ENCODE measurements at places on chromosomes 16 and 17.

- DNase-seq, result no peak
Observed at GRCh38 chr16:66164581-66165247, 201.8 kb upstream of the CDH5 start.

DNA sequence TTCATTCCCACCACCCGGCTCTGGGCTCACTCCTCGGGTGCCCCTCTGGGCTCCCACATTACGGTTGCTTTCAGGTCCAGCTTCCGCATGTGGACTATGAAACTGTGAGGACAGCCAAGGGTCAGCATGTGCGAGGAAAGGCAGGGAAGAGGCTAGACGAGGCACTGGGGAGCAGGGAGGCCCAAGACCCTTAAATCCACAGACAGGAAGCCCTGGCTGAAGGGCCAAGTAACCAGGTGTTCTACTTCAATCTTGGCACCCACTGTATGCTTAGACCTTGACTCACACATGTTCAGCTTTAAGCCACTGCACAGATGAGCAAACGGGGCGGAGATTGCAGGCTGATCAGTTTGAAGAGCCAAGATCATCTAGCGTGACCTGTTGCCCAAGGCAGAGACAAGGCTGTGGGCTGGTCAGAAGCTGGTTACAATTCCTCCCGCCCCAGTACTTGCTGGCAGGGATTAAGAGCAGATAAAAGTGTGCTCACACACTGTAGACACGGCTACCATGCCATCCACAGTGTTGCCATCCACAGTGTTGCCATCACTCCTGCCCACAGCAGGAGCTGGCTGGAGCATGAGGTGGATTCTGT is at the start of gene CES4A:
TSS of gene CES4A (plus strand) at position 393 of the 592 bp plus-strand sequence. CDS start at position 577, 184 bp downstream.
- DNase-seq, result no peak

- no peak for DNase-seq
Observed at GRCh38 chr17:9594065-9594464, 17.6 kb downstream of the CFAP52 start.

DNA sequence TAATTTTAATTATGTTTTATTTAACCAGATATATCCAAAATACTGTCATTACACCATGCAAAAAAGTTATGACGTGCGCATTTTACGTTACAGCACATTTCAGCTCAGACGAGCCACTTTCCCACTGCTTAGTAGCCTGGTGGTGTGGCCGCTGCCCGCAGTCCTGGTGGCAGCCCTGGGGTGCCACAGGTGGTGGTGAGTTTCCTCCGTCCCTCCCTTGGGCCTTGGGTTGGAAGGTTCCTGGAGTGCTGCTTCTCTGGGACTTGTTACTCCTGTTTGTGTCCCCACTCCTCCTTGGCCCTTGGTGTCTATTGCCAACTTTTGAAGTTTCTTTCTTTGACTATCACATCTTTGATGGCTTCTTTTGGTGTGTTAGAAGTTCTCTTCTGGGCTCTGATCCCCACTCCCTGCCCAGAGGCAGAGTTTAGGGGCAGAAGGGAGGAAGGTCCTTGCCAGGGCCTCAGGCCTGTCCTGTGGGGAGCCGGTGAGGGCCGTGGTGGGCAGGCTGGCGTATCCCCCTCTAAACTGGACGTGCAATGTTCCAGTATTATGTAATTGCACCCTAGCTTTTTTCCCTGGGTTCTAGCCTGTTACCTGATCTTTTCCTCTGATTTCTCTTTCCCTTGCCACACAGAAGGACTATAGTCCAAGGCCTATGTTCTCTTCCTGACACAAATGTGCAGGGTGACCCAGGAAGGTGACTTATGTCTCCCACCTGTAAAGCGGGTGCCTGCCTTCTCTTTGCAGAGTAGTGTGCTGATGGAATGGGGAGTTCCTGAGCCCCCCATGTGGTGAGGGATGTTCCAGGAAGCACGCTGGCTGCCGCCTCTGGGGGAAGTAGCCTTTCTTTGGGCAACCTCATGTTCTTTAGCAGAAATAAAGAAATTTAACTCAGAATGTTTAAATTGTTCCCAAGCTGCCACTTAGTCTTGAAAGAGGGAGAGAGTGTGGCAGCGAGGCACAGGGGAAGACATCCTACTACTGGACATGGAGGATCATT is 8.4 kb downstream of the MPRIP start:
- DNase-seq, result no peak

GRCh38 chr16:68400924-68401460 is 47.3 kb downstream of the SMPD3 start:
- no peak for DNase-seq

DNA sequence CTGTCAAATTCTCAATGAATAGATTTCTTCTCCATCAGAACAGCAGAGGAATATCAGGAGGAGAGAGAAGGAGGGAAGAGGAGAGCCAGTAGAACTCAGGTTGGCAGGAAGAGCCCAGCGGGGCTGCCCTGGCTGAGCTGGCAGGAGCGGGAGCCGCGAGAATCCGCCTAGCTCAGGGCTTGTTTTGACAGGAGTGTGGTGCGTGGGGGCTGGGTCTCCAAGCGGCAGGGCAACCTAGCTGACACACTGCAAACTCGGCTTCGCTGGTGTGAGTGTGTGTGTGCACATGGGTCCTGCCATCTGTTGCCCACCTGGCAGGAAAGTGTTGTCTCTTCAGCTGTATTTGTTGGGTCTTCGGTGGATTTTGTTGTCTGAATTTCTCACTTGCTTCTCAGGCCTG is 27.9 kb upstream of the BCAR1 start:
- no peak for DNase-seq

- no peak for DNase-seq
Observed at GRCh38 chr16:2799205-2799858, 1.1 kb downstream of the PRSS41 start.

GRCh38 chr16:67236563-67237395 is 9.8 kb downstream of the TMEM208 start:
- peak; percentile 87 for DNase-seq

- DNase-seq, result no peak
Observed at GRCh38 chr17:32318071-32318470, 23.9 kb downstream of the C17orf75 start.

DNA sequence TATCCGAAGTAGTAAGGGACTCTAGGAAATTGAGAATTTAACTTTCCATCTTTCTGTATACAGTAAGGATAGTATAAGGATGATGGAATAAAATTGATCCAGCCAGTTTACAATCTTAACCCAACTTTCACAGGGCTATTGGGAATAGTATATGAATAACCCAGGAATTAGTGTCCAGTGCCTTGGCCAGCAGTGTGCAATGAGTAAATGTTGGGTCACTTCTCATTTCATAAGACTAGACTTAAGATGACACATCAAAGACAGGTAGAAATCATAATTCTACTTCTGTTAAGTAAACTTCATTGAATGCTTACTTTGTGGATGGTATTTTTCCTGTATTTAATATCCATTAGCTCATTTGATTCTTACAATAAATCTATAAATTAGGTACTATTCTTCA is 949.6 kb upstream of the GOT2 start:
- DNase-seq, result no peak

DNA sequence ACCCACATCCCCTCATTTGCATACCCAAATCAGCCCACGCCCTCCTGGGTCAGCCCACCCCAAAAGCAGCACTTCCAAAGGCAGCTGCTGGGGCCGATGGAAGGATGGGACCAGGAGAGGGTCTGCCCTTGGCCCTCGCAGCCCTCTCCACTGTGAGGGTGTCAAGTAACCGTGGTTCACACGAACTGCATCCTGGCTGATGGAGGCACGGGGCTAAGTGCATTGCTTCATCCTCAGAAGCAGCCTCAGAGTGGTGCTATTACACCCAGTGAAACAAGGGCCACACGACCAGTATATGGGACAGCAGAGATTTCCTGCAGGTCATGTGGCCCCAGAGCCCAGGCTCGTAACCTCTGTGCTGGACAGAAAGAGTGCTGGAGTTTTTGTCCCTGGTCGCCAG is 13.2 kb upstream of the ATP2A3 start:
- no peak for DNase-seq

DNA sequence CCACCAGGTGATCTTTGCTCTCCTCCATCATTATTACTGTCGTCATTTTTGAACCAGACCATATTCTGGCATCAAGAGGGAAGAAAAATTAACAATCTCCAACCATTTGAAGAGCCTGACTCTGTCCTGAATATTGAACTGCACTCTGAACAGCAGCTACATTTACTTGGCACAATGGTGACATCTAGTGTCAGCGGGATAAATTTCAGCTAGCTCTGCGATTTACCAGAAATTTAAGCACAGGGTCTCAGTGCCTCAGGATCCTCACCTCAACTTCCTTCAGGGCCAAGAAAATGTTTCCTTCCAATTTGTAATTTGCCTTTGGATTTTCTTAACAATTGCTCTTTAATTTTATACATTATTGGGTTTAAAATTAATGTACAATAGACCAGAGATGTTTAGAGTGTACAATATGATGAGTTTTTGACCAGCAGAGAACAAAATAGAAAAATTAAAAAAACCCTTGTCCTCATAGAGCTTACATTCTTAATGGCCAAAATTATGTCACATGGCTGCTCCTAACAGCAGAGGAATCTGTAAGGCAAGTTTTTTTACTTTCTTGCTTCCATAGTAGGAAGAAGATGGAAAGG is 10.7 kb upstream of the ZNF19 start:
- peak; percentile 68 for DNase-seq

DNA sequence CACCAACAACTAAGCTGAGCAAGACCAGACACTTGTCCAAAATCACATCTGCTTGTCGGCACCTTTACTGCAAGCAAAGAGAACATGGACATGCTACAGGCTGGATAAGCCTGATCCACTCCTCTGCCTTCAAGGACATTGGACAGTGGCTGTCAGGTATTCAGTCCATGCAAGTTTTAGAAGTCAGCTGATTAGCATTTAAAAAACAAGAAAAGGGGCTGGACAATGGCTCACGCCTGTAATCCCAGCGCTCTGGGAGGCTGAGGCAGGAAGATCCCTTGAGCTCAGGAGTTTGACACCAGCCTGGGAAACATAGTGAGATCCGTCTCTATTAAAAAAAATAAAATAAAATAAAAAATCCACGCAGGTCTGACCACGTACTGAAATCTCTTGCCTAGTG is 20.3 kb downstream of the PARN start:
- no peak for DNase-seq

- no peak for DNase-seq
Observed at GRCh38 chr17:37187262-37187661, 188.5 kb upstream of the C17orf78 start.

- no peak for DNase-seq
Observed at GRCh38 chr17:76951375-76951905, 83.2 kb downstream of the MGAT5B start.

DNA sequence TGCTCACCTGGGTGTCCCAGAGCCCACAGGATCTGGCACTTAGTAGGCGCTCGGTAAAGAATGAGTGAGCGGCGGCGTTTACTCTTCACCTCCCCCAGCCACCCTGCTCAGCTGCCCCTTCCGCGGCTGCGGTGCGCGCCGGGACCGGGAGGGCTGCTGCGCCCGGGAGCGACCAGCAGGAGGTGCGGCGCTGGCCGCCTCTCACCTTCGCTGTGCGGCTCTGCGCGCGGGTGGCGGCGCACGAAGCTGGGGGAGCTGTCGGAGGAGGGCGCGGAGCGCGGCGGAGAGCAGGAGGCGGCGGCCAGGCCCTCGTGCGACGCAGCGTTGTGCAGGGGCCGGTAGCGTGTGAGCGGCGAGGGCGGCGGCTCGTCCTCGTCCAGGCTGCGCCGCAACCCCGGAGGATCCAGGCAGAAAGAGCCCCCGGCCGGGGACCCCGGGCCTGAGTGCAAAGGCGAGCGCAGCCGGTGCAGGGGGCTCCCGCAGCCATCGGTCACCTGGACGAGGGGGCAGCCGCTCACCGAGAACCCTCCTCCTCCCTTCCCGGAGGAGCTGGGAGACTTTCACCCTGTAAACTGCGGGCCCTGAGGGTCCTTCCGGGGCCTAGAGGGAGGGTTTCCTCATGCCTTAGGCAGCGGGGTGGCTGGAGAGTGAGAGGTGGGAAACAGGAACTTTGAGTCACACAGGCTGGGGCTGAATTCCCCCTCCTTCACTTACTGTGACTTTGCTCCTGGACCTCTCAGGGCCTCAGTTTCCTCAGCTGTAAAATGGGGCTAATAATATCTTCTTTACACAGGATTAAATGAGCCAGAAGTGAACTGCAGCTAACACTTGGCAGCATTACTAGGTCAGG is 12.5 kb downstream of the SAMD14 start:
- DNase-seq, result peak; percentile 62

- no peak for DNase-seq
Observed at GRCh38 chr16:89111263-89111662, 17.6 kb downstream of the ACSF3 start.

All from CD4-positive, alpha-beta T cell treated with Interleukin-17A for 1 hour (primary cell).